ENCODE measurements at places on chromosomes 2 and 18. TPM values are rescaled to one million over a fixed set of nuclear protein-coding genes. Genes with fewer than 3 reads are reported as not detected.

Gene C1D
- 10.2 TPM for total RNA-seq

Gene RUFY4
- total RNA-seq: not detected

Gene PGAP1
- 9.9 TPM for total RNA-seq

Gene NABP1
- total RNA-seq: 3.1 TPM

Gene ERCC3
- 15.4 TPM for total RNA-seq

Gene SP140
- 0.16 TPM for total RNA-seq

Gene DSG3
- total RNA-seq: not detected

Gene FBLN7
- 0.51 TPM for total RNA-seq

Gene CDH2
- 1.0 TPM for total RNA-seq

Gene PLGLB2
- total RNA-seq: 0.58 TPM

Gene SERPINB5
- not detected for total RNA-seq

Gene ZSWIM2
- not detected for total RNA-seq

Gene BOLL
- not detected for total RNA-seq

Gene VAMP8
- 67.8 TPM for total RNA-seq

Gene HRH4
- not detected for total RNA-seq

Gene ADCYAP1
- total RNA-seq: 1.8 TPM

Gene SPDYA
- 0.49 TPM for total RNA-seq

Gene GAREM1
- 18.7 TPM for total RNA-seq

Gene NETO1
- total RNA-seq: not detected

Gene KIF3C
- total RNA-seq: 1.0 TPM

Gene FER1L5
- 0.95 TPM for total RNA-seq

Gene MC4R
- total RNA-seq: not detected

Gene UGT1A5
- not detected for total RNA-seq

Gene AQP12A
- 163 TPM for total RNA-seq

Gene CHRND
- not detected for total RNA-seq

Gene CRIM1
- 15.9 TPM for total RNA-seq

Measured in pancreas (tissue), 10 donors.